Dermis microvascular lymphatic vessel endothelial cell (primary cell): ENCODE measurements at places on chromosomes 16 and 17.

GRCh38 chr17:4607773-4608187 is 23.5 kb downstream of the SMTNL2 start:
- DNase-seq: no peak

GRCh38 chr17:70168977-70169708 is at the start of gene KCNJ2:
TSS of gene KCNJ2 (plus strand) at chr17:70169532. CDS start at chr17:70175040, 5,508 bp downstream.
- peak; percentile 84 for DNase-seq

DNA sequence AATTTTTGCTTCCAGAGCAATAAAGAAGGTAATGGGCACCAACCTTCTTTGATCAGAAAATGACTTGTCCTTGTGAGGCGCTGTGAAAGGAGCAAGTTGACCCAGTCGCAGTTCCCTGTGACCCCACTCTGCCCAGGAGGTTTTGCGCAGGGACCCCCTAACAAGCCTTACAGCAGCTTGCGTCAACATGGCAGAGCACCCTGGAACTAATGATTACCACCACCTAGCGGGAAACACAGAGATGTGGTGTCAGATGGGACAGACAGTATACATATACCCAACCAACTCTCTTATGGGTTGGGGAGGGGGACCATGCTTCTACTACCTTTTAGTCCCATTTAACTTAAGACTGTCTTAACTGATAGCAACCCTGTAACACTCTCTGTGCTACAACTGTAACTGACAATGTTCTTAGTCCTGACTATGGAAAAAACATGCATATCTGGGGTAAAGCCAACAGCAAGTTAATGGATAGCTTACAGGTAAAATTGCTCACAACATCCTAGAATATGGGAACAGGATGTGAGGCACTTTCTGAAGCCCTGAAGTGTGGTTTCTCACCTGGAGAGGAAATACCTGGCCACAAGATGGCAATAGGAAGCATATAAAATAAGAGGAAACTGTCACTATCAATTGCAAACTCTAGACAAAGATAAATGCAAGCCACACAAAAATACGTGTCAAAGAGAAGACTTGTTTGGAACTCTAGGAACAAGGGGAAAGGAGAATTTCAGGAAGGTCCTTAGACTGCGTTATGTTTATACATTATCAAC is 3.0 kb downstream of the KARS1 start:
- DNase-seq: no peak

- no peak for DNase-seq
Measured at GRCh38 chr17:49681106-49681979, 3.4 kb upstream of the SPOP start.

- no peak for DNase-seq
Measured at GRCh38 chr16:24273508-24274182, 17.5 kb downstream of the CACNG3 start.

GRCh38 chr17:50015146-50015545 is 20.1 kb upstream of the DLX3 start:
- no peak for DNase-seq

GRCh38 chr17:4934173-4934979 is 2.3 kb downstream of the GP1BA start:
- DNase-seq: peak; percentile 36

DNA sequence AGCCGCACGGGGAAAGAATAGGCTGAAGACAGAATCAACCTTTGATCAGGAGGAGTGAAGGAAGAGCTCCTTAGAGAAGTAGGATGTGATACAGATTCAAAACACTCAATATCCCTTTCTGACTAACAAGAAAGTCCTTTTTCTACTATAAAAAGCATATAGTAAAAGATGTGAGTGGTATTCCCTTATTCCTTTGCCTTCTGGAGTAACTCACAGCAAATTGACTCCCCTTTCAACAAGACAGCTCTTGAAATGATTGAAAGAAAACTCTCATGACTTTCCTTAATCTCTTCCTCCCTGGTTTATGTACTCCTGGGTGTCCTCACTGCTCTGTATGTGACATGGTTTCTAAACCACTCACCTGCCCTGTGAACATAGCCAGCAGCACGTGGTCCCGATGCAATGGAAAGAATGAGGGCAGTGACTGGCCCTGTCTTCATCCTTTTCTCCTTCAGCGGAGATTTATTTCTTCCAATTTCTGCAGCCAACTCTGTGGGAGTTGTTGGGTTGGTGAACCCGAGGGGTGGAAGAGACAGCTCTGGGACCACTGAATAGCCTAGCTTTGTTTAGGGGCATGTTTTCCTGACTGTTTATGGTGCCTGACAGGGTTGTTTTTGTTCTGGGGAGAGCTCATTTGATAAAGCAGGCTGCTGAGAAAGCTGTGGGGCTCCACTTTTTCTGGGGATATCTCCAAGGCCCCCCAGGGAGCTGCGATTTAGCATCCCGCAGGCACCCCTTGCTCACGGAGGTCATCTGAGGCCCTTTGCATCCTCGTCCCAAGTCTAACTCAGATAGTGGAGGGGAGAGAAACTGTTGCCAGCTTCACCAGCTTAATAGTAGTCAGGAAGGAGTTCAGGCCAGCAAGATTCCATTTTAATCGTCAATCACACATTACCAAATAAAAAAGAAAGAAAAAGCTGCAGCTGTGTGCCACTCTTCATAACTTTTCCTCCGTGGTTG is 46.7 kb downstream of the MAP2K6 start:
- no peak for DNase-seq
